ENCODE measurements at places on chromosomes 1 and 21.
A peak's percentile ranks its signal among the peaks of the same experiment; 100 is the strongest.

GRCh38 chr21:39137248-39138178, 45.7 kb downstream of the PSMG1 start:
- DNase-seq: no peak

DNA sequence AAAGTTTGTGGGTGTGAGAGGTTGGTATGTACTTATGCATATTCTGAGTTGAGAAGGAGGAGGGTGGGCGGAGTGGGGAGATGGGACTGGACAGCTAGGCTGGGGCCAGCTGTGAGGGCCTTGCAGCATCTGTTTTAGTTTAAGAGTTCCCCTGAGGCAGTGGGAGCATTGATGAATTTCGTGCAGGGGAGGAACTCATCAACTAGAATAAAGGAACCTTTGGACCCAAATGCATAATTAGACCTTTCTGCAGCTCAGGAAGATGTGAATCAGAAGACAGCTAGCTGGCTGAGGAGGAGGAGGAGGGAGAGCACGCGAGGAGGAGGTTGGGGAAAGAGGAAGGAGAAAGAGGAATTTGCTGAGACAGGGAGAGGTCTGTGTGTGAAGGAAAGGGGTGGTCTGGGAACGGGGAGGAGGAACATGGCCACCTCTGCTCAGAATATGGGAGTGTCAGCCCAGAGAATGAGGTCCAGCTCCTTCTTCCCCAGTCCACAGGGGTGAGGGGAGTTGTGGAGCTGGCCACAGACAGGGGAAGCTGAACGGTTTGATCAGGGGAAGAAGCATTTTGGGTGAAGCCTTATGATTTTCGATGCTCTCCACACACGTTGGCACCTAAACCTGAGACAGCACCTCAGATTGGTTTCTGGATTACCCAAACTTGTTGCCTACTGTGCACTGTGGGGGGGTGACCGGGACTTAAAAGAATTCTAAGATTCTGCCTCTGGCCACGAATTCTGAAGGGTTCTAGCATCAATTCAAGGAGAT, 27.7 kb downstream of the MYOG start:
- no peak for DNase-seq

DNA sequence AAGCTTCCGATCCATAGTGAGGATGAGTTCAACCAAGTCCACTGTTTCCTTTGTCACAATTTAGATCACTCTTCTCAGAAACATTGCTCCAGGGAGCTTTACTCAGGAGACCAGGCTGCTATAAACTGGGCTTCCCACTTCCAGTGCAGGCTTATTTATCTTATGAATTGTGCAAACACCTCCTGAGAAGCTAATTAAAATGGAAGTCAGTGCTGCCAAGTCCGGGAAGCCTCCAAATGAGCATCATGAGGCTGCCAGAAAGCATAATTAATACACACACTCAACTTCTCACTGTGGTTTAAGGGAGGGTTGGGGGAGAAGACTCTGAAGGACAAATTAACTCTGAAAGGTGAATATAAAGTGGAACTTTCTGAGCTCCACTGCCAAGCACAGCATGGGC, 145.0 kb upstream of the SGIP1 start:
- DNase-seq: peak; percentile 82

DNA sequence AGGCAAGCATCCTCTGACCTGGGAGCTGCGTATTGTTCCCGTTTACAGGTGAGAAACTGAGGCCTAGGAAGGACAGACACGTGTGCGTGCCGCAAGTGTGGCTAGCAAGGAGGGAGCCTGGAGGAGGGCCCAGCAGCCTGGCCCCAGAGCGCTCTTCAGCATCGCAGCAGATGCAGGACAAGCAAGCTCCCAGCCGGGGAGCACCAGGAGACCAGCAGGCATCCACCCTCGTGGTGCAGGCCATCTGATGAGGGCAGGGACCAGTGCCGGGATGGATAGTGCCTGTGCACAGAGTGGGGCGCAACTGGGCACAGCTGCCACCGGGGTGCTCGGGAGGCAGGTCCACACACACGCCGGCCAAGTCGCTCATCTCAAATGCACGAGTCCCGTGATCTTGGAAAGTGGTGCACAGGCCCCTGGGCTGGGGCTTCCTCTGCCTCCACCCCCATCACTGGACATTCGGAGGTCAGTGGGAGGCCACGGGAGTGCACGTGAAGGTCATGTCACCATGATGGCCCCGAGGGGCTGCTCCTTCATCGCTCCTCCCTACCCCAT, 55.1 kb downstream of the COL18A1 start:
- no peak for DNase-seq

DNA sequence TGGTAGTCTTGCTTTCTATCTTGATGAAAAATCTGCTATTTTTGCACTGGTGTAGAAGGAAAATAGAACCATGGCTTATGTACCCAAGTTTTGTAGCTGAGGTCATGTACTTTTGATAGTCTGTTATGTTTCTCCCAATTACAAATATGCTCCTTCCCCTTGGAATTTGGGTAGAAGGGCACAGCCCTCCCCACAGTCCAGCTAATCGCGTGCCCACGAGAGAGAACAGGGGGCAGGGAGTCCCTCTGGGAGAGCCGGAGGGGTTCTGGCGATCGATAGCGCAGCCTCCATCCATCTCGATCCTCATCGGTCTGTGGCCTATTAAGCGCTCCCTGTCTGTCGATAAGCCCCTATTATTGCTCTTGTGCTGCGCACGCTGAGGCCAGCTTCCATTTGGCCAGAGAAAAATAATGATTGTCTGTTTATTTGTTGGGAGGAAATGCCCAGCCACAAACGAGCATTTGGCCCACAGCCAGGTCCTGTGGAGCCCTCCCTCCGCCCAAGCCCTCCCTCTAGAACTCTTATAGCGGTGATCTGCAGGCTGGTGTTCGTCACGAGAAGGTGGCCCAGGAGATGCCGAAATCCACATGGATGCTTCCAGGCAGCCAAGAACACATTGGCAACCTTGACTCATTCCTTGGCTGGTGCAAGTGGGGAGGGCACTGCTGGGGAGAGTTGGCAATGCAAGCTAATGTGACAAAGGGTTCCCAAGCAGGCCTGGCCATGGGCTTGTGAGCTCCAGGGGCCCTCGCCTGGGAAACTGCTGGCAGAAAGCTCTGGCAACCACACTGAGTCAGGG, 134.7 kb upstream of the TNR start:
- DNase-seq: peak; percentile 8

- no peak for DNase-seq
Measured at GRCh38 chr1:228736844-228737445, 1.7 kb downstream of the RHOU start.

All from NCI-H446 (cell line).